NCI-H1436 (cell line): ENCODE measurements at places on chromosomes 12 and 14.

DNA sequence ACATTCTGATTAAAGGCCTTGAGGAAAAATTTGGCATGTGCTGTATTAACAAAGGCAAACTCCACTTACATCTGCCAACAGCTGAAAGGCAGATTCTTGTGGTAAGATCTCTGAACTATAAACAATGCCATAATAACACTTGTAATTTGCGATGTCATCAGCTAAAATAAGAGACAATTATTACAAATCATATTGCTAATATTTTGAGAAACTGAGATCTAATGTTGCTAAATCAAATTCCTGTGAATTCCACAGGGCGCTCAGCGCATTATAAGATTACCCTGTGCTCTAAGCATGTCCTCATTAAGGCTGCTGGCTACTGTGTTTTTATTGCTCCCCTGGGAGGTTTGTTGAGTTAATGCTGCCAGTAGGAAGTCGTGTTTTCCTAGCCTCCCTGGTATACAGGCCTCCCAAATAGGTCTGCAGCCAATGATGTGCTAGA, 244.8 kb downstream of the DACT1 start:
- DNase-seq: peak; percentile 70

DNA sequence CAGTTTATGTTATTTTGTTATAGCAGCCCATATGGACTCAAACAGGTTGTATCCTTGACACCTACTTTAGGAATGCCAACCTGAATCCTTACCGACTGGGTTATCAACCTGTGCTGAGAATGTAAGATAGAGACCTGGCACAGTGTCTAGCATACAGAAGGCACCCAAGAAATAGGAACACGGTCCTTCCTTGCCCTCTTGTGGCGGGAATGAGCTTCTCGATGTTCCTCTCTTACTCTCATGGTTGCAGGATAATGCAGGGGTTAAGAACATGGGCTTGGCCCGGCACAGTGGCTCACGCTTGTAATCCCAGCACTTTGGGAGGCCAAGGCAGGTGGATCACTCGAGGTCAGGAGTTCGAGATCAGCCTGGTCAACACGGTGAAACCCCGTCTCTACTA, 6.5 kb downstream of the C12orf43 start:
- no peak for DNase-seq

DNA sequence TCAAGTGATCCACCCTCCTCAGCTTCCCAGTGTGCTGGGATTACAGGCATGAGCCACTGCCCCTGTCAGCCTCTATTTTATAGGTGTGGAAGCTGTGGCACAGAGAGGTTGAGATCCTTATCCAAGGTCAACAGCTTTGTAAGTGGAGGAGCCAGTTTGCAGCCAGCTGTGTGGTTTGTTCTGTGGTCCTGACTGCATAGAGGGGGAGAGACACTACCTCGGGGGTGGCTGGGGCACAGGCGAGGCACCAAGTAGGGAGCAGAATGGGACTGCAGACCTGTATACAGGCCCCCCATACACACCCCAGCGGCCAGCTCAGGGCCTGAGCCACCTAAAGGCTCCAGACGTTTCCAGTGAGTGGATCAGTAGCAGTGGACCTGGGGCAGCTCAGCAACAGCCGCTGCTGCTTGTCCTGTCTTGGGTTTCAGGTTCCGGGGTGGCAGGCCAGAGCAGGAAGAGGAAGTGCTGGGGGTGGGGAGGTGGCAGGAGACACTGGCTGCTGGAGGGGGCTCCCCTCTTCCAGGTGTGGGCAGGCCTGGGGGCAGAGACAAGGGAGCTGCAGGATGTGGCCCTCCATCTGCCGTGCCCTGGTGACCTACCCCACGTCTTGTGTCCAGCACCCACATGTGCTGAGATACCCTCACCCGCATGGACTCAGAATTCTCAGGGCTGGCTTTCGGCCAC, 11.0 kb downstream of the ORAI1 start:
- no peak for DNase-seq

- DNase-seq: no peak
These were observed 69.3 kb downstream of the ELK3 start for GRCh38 chr12:96263449-96263902.

DNA sequence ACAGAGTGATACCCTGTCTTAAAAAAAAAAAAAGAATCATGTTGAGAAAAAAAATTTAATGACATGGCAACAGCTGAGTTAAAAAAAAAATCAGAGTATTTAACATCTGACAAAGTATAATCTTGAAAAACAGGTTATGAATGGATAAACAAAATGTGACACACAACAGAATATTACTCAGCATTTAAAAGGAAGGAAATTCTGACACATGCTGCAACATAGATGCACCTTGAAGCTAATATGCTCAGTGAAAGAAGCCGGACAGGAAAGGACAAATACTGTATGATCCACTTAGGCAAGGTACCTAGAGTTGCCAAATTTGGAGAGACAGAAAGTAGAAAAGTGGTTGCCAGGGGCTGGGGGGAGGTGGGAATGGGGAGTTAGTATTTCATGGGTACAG, 19.4 kb upstream of the EIF2B2 start:
- no peak for DNase-seq

GRCh38 chr12:96821592-96821991, 85.5 kb upstream of the NEDD1 start:
- no peak for DNase-seq
